ENCODE measurements at places on chromosomes 4 and X. TPM values are rescaled to one million over a fixed set of nuclear protein-coding genes. Genes with fewer than 3 reads are reported as not detected.

GRCh38 chrX:72038868-72039267, 92.8 kb downstream of the RTL5 start:
- no peaks in the 10 kb centered on the region for H3K36me3 ChIP-seq
- peaks cover 4% of the 10 kb centered on the region for H3K4me1 ChIP-seq
- no peaks in the 10 kb centered on the region for H3K27me3 ChIP-seq
- DNase-seq, result no peak
- H3K27ac ChIP-seq, result no peak overlapping the region

DNA sequence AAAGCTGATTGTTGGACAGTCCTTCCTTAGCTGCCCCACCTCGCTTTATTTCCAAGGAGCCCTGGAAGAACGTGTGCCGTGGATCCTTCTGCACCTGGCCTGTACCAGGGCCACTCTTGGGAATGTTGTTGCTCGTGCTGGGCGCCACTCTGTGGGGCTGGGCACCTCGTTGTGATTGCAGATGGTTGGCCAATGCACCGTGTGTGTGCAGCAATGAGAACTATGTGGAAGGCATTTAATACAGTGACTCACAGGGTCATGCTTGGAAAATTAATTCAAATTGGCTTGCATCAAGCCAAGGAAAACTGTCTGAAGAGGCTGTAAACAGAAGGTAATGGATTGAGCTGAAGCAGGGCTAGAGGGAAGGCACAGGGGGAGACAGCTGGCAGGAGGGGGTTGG, 37.0 kb upstream of the CD99L2 start:
- no peak overlapping the region for H3K27ac ChIP-seq
- H3K4me3 ChIP-seq, result no peak overlapping the region

Gene NSG1
- total RNA-seq, result not detected

DNA sequence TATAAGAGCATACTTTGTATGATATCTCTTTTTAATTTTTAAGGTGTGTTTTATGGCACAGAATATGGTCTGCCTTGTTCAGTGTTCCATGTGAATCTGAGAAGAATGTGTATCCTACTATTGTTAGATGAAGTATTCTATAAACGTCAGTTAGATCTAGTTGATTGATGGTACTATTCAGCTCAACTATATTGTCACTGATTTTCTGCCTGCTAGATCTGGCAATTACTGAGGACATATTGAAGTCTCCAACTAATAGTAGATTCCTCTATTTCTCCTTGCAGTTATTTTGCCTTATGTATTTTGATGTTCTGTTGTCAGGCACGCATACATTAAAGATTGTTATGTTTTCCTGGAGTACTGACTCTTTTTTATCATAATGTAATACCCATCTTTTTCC, 39.8 kb downstream of the AWAT2 start:
- H3K27ac ChIP-seq, result no peak overlapping the region
- H3K4me3 ChIP-seq, result no peak overlapping the region
- DNase-seq, result no peak
- no peaks in the 10 kb centered on the region for H3K36me3 ChIP-seq

GRCh38 chr4:86582410-86582809, 11.7 kb upstream of the PTPN13 start:
- H3K36me3 ChIP-seq, result no peaks in the 10 kb centered on the region
- no peaks in the 10 kb centered on the region for H3K27me3 ChIP-seq
- no peak overlapping the region for H3K27ac ChIP-seq
- DNase-seq, result no peak
- H3K4me3 ChIP-seq, result peak overlapping the region; percentile 15

Gene NAP1L3
- 0.29 TPM for total RNA-seq

Gene MAGEA11
- not detected for total RNA-seq
